Articular chondrocyte of knee joint (primary cell): ENCODE measurements at places on chromosomes 3 and 15. TPM values are rescaled to one million over a fixed set of nuclear protein-coding genes. Genes with fewer than 3 reads are reported as not detected.

The SEMA6D gene
- 10.5 and 11.1 TPM in 2 replicates for total RNA-seq

The CCR3 gene
- total RNA-seq, result 0.13 TPM in 1 of 2 replicates, not detected in the other

The DLL4 gene
- 0.11 TPM in 1 of 2 replicates, not detected in the other for total RNA-seq

The KBTBD12 gene
- under 0.01 TPM in 1 of 2 replicates, not detected in the other for total RNA-seq

The LRRC3B gene
- not detected in 2 replicates for total RNA-seq

The FANCI gene
- 11.9 and 21.0 TPM in 2 replicates for total RNA-seq

The ACTL6A gene
- 38.2 and 47.2 TPM in 2 replicates for total RNA-seq

The ZIC4 gene
- total RNA-seq, result 0.13 and 0.54 TPM in 2 replicates

The PLD1 gene
- 54.0 and 56.6 TPM in 2 replicates for total RNA-seq

The NOX5 gene
- 0.22 and 0.26 TPM in 2 replicates for total RNA-seq

The RTP3 gene
- not detected in 2 replicates for total RNA-seq

The MEX3B gene
- 1.3 and 3.1 TPM in 2 replicates for total RNA-seq

The TMEM89 gene
- not detected in 2 replicates for total RNA-seq
